LNCaP clone FGC (cell line): ENCODE measurements at places on chromosomes 2 and 18.

- no peak for DNase-seq
These were observed 38.0 kb downstream of the TSHZ1 start for GRCh38 chr18:75248426-75249174.

- DNase-seq = no peak
These were observed 20.8 kb downstream of the RASGRP3 start for GRCh38 chr2:33497221-33497650.

DNA sequence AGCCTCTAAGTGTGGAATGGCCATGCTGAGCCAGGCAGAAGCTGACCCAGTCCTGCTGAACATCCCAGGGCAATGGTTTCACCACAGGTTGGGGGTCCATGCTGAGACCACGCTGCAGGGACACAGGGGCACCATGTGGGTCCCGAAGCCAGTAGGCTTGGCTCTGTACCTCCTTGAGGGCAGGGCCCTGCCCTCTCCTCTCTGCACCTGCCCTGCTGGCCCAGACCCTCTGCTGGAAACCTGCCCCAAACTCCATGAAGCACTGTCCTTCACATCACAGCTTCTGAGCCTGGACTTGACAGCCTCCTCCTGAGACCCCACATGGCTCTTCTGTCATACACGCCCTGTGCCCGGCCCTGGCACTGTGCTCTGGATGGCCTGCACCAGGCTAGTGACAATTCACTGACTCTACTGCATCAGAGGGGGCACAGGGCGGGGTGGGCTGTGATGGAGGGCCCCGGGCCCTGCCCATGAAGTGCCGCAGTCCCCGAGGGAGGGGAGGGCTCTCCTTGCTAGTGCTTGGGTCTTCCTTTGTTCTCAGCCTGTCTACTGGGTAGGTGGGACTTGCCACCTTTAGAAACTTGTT lies 24.7 kb downstream of the HS6ST1 start:
- DNase-seq = no peak

- DNase-seq = no peak
These were observed 547.1 kb upstream of the LINC00305 start for GRCh38 chr18:64695851-64696553.

- no peak for DNase-seq
These were observed 88.5 kb upstream of the COL5A2 start for GRCh38 chr2:189267925-189268579.

DNA sequence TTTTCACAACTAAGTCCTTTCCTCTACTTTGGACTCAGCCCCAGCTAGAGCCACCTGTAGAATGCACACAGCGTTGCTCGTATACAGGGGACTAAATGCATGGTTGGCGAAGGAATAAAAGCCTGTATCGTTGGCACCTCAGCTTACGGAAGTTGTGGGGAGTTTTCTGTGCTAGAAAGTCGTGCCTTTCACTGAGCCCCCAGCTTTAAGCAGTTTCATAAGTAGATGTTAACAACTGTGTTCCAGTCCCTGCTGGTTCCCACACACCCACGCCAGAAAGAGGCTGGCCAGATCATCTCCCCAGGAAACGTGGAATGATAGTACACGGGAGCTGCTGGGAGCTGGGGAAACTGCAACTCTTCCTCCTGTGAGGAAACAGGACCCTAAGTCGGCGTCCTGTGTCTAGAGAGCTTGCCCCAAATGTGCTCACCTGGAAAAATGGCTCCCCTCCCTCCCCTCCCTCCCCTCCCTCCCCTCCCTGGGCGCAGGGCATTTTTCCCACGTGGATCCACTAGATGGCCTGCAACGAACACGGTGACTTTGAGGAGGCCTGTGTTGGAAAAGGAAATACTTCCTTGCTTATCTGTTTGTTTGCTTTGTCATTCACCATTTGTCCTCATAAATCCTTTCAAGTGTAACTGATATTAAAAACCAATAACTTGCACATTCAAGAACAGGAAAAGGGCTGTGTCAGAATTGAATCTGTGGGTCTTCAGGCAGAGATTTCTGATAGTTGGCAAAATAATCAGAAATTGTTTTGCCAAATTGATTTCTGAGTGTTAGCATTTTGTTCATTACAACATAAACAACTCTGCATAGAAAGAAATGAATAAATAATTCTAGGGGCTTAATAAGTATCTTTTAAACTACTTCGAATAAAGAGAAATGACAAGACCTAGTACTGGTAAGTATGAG lies 43.9 kb upstream of the RFX8 start:
- DNase-seq = peak; percentile 88

DNA sequence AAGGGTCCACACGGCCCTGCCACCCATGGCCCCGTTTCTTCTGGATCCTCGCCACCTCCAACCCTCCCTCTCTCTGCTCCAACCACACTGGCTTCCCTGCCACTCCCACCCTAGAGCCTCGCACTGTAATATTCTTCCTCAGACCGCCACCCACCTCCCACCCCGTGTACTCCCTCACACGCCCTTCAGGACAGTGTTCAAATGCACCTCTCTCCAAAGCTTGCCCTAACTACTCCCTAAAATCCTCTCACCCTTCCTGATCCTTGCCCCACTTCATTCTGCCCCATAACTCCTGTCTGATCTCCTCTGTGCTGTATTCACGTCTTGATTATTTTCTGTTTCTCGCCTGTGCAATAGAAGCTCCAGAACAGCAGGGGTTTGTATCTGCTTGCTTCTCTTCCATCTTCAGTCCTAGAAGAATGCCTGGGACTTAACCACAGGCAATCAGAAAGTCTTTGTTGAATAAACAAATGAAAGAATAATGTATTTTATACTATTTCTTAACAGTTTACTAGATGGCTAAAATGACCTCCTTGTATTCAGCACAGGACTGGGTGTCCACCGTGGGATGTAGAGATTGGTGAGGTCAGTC lies 25.5 kb downstream of the EPB41L3 start:
- no peak for DNase-seq

GRCh38 chr2:10832203-10832936 lies 19.8 kb upstream of the PDIA6 start:
- peak; percentile 30 for DNase-seq

DNA sequence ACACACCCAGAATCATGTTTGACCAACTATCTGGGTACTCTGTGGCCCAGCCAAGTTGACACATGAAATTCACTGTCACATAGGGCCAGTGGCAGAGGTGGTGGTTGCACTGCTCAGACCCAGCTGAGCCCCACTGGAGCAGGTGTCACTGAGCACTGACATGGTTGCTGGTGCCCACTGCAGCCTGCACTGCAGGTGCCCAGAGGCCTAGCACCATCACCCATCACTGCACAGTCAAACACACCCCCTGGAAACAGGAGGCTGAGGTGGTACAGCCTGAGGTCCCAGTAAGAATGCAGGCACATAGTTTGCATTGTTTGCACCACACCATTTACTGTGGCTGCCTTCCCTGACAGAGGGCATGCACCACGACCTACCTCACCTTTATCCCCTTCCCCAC lies 278.7 kb upstream of the MGAT5 start:
- no peak for DNase-seq

GRCh38 chr2:44649381-44649780 lies 287.6 kb downstream of the CAMKMT start:
- no peak for DNase-seq

GRCh38 chr2:31234683-31235503 lies 941 bp downstream of the EHD3 start:
- no peak for DNase-seq

- no peak for DNase-seq
These were observed 306.7 kb upstream of the CCDC68 start for GRCh38 chr18:55265984-55266383.

DNA sequence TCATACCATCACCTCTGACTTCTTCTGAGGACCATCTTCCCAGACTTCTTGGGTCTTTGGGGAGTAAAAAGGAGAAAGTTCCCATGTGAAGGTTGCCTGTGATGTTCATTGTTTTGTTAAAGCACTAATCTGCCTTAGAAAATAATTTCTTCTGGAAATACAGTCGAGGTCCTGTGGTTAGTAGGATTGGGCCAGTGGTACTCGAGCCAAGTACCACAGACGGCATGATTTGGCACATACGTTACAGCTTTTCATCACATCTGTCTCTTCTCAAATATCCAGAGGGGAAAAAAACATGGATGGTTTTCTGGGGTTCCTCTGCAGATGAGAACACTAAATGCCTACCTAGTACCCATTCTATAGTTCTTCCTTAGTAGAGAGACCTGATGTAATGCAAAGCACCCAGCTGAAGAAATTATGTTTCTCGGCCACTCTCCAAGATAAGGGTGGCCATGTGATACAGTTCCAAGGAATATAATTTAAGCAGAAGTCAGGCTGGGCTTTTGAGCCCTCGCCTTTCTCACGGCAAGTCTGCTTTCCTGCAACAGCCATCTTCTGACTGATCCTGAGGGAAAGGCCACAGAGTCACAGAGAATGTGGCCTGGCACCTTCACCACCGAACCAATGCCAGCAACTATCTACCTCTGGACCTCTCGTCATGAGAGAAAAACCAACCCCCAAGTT lies 161.0 kb downstream of the RNF152 start:
- DNase-seq = no peak

DNA sequence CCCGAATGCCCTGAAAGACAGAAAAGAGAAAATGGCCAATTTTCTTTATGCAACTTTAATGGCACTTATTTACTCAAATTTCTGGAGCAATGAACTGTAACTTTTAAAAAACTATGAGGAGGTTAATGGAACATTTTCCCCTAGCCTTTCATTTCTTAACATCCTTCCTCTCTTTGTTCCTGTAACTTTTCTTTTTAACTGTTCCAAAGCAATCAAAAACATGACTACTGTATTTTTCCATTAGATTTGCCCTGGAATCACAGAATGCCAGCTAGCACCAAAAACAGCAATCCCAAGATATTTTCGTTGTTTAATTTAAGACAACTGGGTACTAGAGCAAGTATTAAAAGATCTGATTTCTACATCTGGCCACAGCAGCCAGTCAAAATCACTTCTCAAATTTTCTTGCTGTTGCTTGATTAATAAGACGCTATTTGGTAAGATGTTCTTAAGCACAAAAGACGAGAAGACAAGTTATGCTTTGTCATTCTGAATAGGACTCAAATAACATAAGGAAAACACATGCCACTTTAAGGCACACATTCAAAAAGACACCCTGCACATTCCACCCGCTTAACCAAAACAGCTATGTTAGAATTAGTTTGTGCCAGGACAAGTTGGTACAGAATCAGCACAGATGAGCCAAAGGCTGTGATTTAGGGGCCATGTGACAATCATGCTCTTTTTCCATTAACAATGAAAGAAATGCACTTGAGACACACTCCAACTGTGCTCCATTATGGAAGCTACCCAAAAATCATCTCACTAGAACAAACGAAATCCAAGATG lies 3.6 kb downstream of the STARD7 start:
- DNase-seq = no peak

- DNase-seq = no peak
These were observed 29.9 kb downstream of the FN1 start for GRCh38 chr2:215405722-215406581.

- DNase-seq = no peak
These were observed 429.4 kb downstream of the ARHGAP15 start for GRCh38 chr2:143558665-143559064.

DNA sequence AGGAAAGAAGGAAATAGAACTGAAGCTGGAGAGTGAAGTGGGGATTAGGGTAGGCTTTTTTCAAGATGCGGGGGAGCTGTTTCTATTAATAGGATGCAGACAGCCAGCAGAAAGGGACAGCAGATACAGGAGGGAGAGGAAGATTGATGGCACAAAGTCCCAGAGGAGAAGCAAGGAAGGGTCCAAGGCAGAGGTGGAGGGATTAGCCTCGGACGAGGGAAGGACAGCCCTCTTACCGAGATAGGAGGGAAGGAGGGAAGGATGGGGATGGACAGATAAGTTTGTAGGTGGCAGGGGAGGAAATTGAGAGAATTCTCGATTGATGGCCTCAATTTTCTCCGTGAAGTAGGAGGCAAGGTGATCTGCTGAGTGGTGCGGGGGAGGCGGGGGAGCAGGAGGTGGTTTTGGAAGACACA lies 317.4 kb downstream of the AGPS start:
- no peak for DNase-seq

- no peak for DNase-seq
These were observed 3.2 kb downstream of the KIF1A start for GRCh38 chr2:240816584-240817495.

DNA sequence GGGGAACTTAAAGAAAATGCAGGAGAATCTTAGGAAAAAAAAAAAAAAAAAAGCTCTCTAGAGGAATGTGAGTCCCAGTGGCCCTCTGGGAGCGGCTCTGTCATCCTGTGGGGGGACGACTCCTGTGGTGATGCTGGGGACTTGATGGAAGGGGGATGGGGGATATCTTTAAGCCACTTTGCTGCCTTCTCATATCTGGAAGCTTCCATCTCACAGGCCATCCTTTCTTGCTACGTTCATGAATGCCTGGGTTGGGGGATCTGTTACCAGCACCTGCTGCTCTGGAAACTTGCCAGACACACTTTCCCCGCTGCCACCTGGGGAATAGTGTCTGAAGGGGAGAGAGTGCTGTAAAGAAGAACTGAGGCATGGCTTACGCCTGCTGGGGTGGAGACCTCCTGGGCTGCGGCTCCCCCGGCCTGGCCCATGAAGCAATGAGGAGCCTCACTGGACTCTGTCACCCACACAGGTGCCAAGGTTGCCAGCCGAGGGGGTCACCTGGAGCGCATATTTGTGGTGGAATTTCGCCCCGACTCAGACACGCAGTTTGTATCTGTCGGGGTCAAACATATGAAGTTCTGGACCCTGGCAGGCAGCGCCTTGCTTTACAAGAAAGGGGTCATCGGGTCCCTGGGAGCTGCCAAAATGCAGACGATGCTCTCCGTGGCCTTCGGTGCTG lies 92.8 kb downstream of the RTN4 start:
- no peak for DNase-seq

- no peak for DNase-seq
These were observed 142.7 kb downstream of the AGAP1 start for GRCh38 chr2:235636546-235636945.

- DNase-seq = no peak
These were observed 189.6 kb downstream of the DSC3 start for GRCh38 chr18:30852980-30853379.

- DNase-seq = no peak
These were observed 16.5 kb downstream of the GREB1 start for GRCh38 chr2:11550302-11550701.

DNA sequence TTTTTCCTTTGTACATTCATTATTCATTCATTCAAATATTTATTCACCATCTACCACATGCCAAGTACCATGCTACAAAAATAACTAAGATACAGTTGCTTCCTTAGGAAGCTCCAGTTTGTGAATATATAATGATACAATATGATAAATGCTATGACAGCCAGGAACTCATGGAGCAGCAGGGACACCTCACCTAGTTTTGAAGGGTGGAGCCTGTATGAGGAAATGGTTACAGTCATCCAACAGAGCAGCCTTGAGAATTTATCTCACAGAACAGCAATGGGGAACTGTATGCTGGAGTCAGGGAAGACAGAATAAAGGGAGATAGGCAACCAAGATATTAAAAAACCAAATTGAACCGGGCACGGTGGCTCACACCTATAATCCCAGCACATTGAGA lies 124.0 kb downstream of the OSBPL1A start:
- no peak for DNase-seq

GRCh38 chr2:28594332-28595108 lies 98.7 kb downstream of the PLB1 start:
- DNase-seq = peak; percentile 76
